ENCODE measurements at places on chromosomes 12 and 14.

DNA sequence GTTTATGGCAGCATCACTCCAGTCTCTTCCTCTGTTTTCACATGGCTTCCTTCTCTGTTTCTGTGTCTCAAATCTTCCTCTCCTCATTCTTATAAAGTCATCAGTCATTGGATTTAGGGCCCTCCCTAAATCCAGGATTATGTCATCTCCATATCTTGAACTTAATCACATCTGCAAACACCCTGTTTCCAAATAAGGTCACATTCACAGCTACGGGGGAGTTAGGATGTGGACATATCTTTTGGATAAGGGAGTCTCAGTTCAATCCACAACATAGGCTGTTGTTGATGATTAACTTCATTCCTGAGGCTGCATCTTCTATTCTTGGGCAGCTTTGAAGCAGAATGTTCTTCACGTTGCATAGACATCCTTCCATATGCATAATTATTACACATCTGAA is 40.3 kb upstream of the NTF3 start:
- no peak for DNase-seq

DNA sequence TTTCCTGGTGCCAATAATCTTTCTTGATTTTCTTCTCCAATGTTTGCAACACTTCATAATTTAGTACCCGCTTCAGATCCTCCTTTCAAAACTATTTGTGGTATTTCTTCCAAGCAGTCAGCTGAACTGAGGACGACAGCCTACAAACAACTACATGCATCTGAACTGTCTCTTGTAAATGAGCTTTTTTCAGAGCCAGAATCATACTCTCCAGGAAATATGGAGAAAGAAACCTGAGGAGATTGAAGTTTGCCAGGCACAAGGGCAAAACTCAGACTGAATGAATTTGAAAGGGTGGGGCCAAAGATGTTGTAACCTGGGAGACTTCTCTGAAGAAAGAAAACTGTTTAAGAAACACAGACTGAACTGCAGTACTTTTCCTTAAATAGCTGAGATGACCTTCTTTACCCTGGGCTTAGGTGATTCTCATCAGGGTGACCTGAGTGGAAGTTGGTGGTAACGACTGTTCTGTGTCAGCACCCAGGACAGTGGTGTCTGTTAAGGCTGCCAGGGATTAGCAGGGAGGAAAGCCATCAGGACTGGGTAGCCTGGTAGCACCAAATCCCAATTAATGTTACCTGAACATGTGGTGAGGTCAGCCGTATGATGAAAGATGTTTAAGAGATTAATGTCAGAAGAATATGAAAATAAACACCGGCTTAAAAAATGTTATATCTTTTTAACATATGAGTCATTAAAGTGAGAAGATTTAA is 95.0 kb downstream of the TGFB3 start:
- DNase-seq = no peak

- no peak for DNase-seq
Measured at GRCh38 chr14:61872452-61872851, 110.2 kb downstream of the SNAPC1 start.

DNA sequence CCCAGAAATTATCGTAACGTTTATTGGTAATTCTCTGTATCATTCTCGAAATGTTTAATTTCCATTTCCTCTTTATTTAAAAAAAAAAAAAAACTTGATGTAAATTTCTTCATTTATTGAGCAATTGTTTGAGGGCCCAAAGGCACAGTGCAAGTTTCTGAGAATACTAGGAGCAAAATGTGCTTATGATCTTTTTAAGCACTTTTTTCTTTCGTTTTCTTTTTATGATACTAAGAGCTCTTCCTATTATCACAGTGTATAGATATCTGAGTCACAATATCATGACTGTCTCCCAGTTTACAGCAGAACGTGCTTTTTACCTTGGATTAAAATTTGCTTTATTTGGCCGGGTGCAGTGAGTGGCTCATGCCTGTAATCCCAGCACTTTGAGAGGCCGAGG is 5.6 kb downstream of the ATP2A2 start:
- no peak for DNase-seq

- DNase-seq = no peak
Measured at GRCh38 chr12:127779301-127780045, 487.5 kb upstream of the TMEM132C start.

DNA sequence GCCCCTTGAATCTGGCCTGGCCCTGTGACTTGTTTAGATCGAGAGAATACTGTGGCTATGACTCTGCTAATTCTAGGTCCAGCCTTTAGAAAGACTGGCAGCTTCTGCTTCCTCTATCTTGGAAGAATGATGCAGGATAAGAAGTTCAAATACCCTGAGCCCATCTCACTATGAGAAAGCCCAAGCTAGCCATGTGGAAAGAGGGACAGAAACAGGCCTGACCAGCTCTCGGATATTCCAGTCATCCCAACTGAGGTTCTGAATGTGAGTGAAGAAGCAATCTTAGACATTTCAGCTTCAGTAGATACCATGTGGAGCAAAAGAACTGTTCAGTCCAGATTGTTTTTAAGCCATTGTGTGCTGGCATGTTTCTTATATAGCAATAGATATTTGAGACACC is 17.3 kb upstream of the KRR1 start:
- DNase-seq = no peak

DNA sequence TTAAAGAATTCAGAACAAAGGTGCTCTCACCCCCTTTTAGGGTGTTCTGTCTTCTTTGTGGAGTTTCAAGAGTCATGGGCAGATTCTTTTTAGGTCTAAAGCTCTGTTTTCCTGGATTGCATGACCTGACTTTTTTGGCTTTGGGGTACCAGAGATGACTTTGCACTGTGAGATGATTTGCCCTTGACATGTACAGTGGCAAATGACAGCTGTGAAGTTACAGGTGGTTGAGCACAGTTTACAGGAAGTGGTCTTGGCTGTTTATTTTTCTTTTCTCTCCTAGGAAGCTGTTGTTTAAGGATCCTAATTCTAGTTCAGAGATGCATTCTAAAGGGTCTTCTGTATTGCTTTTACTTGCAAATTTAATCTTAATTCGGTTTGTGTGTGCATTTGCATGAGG is 83.8 kb upstream of the METAP2 start:
- DNase-seq = no peak

- DNase-seq = no peak
Measured at GRCh38 chr14:67497216-67497615, 8.7 kb upstream of the TMEM229B start.

- no peak for DNase-seq
Measured at GRCh38 chr14:89091781-89092180, 267.3 kb downstream of the TTC8 start.

DNA sequence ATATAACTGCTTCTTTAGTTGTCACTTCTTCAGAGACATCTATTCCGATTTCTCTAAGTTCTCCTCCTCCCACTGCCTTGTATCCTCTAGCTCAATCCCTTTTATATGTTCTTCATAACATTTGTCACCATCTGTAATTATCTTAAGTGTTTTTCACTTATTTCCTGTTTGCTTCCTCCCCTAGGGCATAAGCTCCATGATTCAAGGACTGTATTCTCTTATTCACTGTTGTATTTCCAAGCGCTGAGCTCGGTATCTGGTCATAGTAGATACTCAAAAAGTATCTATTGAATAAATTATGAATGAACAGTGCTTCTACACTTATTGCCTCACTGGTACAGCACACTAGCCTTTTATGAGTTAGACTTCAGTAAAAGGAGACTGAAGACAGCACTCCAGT is 109.0 kb upstream of the TMPO start:
- DNase-seq = no peak

GRCh38 chr14:29755311-29756018 is 172.2 kb downstream of the PRKD1 start:
- DNase-seq = no peak

GRCh38 chr14:31536201-31536960 is 24.8 kb upstream of the NUBPL start:
- DNase-seq = no peak

GRCh38 chr12:29211696-29212095 is 62.6 kb downstream of the FAR2 start:
- no peak for DNase-seq

DNA sequence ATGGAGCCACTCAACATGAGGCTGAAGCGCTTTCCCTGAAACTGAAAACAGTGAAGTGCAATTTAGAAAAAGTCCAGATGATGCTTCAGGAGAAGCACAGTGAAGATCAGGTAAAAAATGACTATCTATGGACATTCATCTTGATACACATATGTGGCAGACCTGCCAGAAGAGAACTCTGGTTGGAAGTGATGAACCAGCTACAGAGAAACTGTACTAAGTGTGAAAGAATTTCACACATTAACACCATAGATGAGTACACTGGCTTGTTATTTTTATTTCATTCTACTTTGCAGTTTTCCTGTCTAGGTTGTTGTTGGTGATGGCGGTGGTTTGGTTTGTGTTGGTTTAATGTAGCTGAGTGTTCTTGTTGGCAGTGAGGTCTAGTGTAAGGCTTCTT is 174.7 kb downstream of the ESR2 start:
- DNase-seq = no peak

GRCh38 chr14:68926236-68926635 is 52.9 kb downstream of the ACTN1 start:
- no peak for DNase-seq

- no peak for DNase-seq
Measured at GRCh38 chr12:16163901-16164300, 113.6 kb downstream of the SLC15A5 start.

DNA sequence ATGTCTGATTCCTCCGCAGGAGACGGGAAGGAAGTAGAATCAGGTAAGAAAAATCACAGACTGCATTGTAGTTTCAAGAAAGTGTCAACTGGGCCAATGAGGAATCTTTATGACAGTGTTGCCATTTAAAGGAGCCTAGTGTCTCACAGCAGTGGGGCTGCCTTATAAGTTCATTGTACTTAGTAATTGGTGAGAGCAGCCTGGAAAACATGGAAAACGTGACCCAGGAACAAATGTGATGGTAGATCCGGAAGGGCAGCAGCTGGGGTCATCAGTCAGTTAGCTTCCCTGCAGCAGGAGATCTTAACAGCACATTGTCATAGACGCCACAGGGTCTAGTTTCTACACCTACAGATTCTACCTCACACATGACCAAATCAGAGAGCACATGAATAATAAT is 630.0 kb upstream of the LMO3 start:
- DNase-seq = no peak

Data from activated CD8-positive, alpha-beta memory T cell treated with anti-CD3 and anti-CD28 coated beads for 1 hour (primary cell).